ENCODE measurements at places on chromosomes 11 and 22.

GRCh38 chr11:17786824-17787525 lies 52.4 kb downstream of the KCNC1 start:
- DNase-seq: no peak

DNA sequence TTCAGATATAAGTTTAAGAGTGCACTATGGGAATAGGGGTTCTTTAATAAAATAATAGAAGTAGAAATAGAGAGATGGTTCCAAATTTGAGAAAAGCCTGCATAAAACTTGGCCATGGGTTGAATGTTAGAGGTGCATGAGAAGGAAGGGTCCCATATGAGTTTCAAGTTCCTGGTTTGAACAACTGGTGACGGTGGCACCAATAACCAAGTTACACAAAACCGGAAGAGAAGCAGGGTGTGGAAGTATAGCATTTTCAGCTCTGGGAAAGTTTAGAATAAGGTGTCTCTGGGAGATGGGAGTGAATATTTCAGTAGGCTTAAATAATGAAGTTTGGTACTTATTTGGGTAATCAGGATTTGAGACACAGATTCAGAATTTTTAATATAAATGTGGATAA lies 2.4 kb downstream of the CASP1 start:
- DNase-seq: no peak

DNA sequence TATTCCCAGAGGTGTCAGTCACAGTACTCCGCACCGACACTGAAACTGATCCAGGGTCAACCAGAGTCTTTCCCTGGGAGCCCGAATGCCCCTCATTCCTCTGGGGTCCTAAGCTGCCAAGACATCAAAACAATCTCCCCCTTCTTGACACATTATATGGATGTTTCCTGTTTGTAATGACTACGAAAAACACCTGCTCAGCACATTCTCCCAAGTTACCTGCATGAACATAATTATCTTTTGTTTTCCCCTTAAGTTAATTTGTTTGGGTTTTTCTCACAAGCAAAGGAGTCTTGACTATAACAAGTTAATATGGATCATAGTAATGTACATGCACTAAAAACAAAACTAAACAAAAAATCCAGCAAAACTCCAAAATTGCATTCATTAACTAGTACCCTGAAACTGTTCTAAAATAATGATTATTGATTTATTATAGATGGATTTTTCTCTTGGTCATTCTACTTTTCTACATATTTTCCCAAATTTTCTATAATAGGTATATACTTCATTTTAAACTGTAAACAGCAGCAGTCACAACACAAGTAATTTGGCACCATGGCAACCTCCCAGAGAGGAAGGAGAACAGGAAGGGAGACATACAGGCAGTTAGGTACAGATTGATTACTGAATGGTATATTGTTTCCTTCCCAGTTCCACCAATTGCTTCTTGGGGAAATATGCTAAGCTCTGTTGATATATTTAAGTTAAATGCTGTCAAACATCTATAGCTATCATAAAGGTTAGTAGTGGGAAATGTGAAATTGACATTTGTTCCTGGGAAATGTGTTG lies 631.5 kb downstream of the METTL15 start:
- DNase-seq: no peak

DNA sequence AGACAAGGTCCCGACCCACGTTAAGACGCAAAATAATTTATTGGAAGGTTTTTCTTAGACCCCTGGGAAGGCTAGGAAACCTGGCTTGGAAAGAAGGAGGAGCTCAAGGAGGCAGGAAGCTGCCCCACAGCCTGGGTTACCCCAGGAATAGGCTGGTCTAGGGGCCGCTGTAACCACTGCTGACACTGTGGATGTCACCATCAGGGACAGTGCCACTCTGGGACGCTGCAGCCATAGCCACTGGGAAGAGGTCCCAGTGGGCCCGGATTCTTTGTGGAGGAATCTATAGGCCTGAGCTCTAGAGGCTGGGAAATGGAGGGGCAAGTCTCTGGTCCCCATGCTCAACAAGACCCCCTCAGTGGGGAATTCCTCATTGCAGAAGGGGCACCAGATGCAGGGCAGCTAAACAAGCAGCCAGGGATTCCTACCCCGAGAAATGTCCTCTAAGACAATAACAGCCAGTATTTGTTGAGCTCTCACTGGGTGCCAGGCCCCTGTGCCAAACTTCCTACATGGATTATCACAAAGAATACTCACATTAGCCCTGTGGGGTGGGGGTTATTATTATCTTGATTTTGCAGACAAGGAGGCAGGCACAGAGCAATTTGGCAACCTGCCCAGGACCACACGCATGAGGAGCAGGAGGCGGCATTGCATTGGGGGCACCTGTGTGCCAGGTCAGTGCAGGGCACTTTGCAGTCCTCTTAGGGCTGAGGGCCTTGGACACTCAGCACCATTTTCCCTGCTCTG lies 19.5 kb upstream of the CHKA start:
- DNase-seq: no peak

DNA sequence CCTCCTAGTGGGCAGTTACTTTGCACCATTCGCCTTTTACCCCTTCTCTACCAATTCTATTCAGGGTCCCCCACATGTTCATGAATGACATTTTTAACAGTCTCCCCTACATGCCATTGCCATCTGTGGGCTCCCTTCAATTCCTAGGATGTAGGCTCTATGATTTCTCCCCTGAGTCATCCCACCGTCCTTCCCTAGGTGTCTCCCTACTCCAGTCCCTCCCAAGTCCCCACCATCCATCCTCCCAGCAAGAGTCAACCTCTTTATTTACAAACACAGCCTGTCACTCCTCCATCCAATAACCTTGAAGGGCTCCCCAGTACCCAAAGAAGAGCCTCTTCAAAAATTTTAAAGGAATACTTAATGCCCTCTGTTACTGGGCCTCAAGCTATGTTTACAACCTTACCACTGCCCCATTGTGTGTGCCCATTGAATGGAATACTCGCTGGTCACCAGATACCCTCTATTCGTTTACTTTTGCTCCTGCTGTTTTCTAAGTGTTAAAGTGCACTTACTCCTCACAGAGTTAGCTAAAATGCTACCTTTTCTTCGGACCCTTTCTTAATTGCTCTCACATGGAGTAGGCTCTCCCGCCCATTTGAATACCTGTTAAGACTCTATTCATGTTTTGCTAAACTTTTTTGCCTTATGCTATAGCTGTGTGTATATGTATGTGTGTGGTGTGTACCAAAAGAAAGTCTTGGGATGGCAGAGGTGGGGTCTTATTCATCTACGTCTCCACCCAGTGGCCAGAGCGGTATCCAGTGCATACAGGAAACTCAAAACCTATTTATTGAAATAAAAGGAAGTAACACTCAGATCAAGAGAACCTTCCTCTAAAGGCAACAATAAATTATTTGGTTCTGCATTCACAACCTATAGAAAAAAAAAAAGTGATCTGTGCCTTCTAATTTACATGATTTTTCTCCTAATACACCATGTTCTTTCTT lies 235.8 kb upstream of the CCDC90B start:
- DNase-seq: no peak

DNA sequence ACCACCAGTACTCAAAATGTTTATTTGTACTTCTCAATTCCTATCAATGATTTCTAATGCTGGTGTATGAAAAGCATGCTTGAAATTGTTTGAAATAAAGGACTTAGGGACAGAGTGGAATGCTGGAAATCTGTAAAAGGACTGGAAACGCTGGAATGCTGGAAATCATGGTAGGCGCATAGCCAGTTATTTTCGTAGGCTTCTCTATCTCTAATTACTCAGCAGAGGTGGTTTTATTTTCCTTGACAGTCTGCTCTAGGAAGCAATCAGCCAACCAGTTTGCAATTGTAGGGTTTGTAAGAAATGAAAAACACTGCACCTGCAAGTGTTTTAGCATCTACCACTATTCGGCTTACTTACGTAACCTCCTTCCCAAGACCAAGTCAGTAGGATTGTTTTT lies 788 bp downstream of the LIN7C start:
- DNase-seq: no peak

DNA sequence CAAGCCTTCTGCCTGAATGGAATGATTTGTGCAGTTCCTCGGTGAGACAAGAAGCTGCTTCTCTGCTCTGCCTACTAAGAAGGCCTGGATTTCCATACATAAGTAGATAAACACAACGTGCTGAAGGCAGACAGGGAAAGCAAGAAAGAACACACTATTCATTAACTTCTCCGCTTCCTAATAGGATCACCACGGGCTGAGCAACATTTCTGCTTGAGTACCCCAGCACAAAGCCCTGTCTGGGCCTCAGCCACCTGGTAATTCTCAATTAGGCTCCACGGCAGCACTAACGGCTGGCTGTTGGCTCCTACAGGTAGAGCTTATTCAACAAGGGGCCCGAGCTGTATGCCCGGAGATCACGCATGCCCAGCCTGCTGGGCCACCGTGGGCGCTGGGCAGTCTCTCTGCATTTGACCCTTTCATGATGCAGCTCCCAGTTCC lies 1156.6 kb downstream of the TBC1D22A start:
- DNase-seq: no peak

DNA sequence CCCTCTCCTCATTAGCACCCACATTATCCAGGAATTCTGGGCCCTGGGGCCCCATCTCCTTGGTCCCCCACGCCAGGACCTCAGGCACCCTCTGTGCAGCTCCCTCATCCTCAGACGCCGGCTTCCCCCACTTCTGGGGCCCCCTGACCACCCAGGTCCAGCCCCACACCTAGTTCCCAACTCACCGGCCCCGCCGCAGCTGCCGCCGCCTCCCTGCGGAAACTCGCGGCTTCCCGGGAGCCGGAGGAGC lies at the start of gene PCSK7:
Gene PCSK7, minus strand, starts transcription at position 232 of the 250 bp plus-strand sequence. CDS start 2,229 bp downstream, outside the sequence.
- DNase-seq: no peak

DNA sequence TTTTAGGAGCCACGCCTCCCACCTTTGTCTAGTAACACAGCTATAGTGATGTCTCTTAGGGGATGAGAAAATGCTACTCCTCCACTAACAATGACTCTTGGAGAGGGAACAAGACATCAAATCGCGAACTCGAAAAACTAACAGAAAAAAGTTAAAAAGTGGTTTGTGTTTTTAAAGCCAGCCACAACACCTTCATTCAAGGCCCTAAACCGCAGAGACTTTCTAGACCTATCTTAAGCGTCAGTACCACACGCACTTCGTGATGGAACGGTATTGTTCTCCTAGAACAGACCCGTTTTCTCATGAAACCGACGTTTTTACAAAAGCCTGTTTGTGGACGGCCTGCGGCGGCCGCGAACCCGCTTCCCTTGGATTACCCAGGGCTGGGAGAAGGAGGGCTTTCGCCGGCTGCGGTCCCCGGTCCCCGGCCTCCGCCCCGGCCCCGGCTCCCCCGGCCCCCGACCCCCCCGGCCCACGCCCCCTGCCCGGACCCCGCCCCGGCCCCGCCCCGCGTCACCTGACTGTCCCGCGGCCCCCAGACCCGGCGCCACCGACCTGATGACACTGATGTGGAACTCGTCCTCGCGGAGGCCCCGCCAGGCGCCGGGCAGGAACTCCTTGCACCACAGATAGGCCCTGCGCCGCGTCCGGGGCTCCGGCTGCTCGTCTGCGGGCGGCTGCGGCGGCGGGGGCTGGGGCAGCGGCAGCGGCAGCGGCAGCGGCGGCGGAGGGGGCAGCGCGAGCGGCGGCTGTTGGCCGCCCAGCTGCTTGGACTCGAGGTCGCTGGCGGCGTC lies 718 bp downstream of the CHKA start:
- peak; percentile 38 for DNase-seq

- DNase-seq: no peak
Measured at GRCh38 chr11:100637706-100638105, 49.4 kb upstream of the ARHGAP42 start.

DNA sequence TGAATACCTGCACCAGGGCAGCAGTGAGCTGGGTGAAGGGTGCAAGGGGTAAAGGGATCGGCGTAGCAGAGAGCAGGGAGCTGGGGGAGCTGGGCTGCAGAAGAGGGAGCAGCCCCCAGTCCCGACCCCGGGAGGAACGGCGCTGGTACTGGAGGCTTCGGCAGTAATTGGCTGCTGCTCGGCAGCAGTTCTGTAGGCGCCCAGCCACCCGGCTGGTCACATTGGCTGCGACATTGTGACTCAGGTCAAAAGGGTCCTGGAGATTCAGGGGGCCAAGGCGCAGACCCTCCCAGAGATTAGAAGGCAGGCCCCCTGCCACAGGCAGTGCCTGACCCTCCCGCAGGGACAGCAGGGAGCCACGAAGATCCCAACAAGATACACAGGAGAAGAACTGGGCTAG lies 2.1 kb upstream of the EEF1G start:
- no peak for DNase-seq

GRCh38 chr22:28620244-28620922 lies 59.3 kb downstream of the TTC28 start:
- DNase-seq: no peak

DNA sequence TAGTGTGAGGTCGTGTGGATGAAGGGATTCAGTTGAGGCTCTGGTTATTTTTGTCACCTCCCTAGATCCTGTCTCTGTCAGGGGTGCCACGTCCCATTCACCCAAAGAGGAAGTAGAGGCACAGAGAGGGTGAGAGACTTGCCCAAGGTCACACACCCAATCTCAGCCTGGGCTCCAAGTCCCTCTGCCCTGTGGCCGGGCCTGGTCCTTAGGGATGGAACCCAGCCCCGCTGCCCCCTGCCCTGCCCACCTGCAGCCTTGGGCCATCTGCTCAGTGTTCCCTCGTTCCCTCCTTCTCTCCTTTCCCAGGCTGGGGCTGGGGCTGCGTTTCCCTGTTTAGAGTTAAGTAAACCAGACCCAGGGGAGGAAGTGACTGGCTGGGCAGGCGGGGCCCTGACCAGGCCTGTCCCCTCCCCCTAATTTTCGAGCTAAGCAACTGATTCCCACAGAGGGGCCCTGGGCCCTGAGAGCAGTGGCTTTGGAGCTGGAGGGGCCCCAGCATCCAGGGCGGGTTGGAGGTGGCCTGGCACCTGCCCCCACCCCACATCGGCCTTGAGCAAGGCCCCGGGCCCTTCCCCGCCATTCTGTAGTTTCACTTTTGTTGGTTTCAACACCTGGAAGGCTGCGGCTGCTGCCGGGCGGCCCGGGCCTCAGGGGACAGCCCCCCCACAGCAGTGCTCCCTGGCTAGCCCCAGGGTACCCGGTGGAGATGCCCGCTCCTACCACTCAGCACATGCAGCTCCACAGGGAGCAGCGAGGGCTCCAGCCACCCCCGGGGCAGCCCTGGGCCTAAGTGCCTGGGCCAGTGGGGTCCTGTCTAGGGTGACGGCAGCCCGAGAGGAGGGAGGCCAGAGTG lies 1.5 kb downstream of the TCIRG1 start:
- peak; percentile 55 for DNase-seq

GRCh38 chr22:40499209-40499623 lies 128.8 kb downstream of the SGSM3 start:
- no peak for DNase-seq

- DNase-seq: no peak
Measured at GRCh38 chr22:28299309-28299708, 380.3 kb upstream of the PITPNB start.

- no peak for DNase-seq
Measured at GRCh38 chr11:129387434-129387833, 11.8 kb downstream of the BARX2 start.

DNA sequence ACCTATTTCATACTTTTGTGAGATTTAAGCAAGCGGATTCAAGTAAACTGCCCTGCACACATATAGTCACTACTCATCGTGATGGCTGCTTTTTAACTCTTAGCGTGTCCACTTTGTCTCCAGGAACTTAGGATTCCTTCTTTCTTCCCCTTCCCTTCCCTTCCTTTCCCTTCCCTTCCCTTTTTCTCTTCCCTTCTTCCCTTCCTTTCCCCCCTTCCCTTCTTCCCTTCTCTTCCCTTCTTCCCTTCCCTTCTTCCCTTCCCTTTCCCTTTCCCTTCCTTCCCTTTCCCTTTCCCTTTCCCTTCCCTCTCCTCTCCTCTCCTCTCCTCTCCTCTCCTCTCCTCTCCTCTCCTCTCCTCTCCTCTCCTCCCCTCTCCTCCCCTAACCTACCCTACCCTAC lies 65.9 kb downstream of the LIF start:
- no peak for DNase-seq

GRCh38 chr11:116716621-116717020 lies 56.2 kb downstream of the BUD13 start:
- no peak for DNase-seq

- DNase-seq: no peak
Measured at GRCh38 chr22:47784991-47785390, 1022.5 kb downstream of the TBC1D22A start.

Data from activated T-helper 1 cell treated with anti-CD3 and anti-CD28 coated beads, Interleukin-12 subunit alpha, Interleukin-12 subunit beta, Interleukin-2, Interleukin-4 antibody, amounts not matched to agents 30 ng/mL and 10 ng/mL and 1 ng/mL, durations not matched to agents 14 hours and 24 hours and 36 hours (primary cell).